ENCODE measurements at places on chromosomes 2 and 18. TPM values are rescaled to one million over a fixed set of nuclear protein-coding genes. Genes with fewer than 3 reads are reported as not detected.
A peak's percentile ranks its signal among the peaks of the same experiment; 100 is the strongest.

The SERPINB12 gene
- total RNA-seq, result not detected

The TBR1 gene
- total RNA-seq, result not detected

GRCh38 chr18:7452331-7452730, 114.8 kb upstream of the PTPRM start:
- no peak overlapping the region for H3K27ac ChIP-seq
- H3K36me3 ChIP-seq, result no peaks in the 10 kb centered on the region
- H3K4me3 ChIP-seq, result no peak overlapping the region

- no peaks in the 10 kb centered on the region for H3K27me3 ChIP-seq
- DNase-seq, result no peak
- H3K27ac ChIP-seq, result no peak overlapping the region
- H3K4me3 ChIP-seq, result no peak overlapping the region
These were observed 38.1 kb upstream of the SOCS6 start for GRCh38 chr18:70250781-70251180.

- no peak for DNase-seq
- peaks cover 15% of the 10 kb centered on the region for H3K4me1 ChIP-seq
- H3K4me3 ChIP-seq, result no peak overlapping the region
- H3K36me3 ChIP-seq, result peaks cover 5% of the 10 kb centered on the region
These were observed 391.6 kb downstream of the NBAS start for GRCh38 chr2:15169326-15170069.

DNA sequence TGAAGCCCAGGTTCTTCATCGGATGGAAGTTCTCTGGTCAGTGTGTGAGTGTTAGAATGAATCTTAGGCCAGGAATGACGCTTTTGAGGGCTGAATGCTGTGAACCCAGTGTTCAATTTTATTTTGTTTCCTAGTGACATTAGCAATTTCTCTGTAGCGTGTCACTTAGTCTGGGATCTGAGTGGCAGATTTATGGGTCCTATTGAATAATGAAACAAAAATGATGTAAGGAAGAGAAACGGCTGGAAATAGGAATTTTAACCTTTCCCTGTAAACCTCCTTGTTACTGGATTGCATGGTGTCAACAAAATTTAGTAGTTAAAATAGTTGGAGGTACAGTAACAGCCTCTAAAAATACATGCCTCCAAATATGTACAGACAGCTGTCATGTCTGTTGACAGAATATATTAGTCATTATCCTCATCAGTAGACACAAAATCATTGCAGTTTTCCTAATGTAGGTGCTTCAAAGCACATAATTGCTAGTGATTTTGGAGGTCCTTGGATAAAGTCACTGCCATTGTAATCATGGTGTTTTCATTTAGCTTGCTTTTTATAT, 223.8 kb upstream of the SPRED2 start:
- H3K27me3 ChIP-seq, result peaks cover 71% of the 10 kb centered on the region
- H3K27ac ChIP-seq, result peak overlapping the region; percentile 59
- peaks cover 44% of the 10 kb centered on the region for H3K4me1 ChIP-seq
- no peaks in the 10 kb centered on the region for H3K36me3 ChIP-seq
- DNase-seq, result no peak

The CFC1 gene
- 27.7 TPM for total RNA-seq

DNA sequence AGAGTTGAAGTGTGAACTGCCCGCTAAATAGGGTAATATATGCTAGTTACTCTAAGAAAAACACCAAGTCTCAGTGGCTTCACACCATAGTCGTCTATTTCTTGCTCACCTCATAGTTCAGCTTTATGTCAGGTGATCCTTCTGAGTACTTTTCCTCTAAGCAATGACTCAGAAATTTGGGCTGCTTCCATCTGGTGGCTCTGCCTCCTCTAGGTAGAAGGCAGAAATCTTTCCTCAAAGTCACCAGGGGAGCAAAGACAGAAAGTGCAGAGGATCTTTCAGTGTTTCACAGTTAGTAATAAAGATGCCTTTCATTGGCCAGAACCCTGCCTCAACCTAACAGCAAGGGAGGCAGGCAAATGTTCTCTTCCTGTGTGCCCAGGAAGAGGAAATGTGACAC, 17.3 kb downstream of the CDH20 start:
- DNase-seq, result no peak
- no peaks in the 10 kb centered on the region for H3K27me3 ChIP-seq
- H3K4me1 ChIP-seq, result no peaks in the 10 kb centered on the region
- no peak overlapping the region for H3K27ac ChIP-seq
- H3K4me3 ChIP-seq, result no peak overlapping the region

DNA sequence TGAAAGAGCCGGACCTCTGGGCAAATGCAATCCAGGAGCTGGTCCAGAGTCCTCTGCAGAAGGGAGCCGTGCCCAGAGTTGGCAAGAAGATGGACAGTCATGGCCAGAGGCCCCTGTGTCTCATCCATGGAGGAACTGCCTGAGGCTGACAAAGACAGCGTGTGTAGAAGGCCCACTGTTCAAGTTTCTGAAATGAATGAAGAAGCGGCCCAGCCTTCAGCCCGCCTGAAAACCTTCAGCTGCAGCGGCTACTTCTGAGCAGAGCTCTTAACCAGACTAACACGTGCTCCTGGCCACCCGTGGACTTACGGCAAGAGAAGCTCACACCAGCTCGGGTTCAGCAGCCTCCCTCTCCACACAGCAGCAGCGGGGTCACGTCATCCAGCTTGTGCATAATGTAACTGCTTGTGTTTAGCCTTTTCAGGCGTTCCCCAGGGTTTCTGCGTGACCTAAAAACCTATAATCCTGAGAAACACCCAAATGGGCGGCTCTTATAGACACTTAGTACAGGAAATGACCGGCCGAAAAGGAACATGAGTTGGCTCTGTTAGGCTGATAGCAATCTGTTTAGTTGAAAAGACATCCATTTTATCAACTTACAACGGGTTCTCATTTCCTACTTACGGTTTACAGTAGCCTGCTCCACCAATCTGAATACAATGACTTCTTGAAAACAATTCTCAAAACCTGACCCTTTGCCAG, at the start of gene FAM124B:
TSS of gene FAM124B (minus strand) at position 467 of the 702 bp plus-strand sequence. CDS start at position 128, 339 bp downstream.
- DNase-seq, result no peak
- no peaks in the 10 kb centered on the region for H3K27me3 ChIP-seq
- H3K36me3 ChIP-seq, result no peaks in the 10 kb centered on the region
- no peaks in the 10 kb centered on the region for H3K4me1 ChIP-seq
- H3K27ac ChIP-seq, result no peak within 1 kb of the TSS
- H3K4me3 ChIP-seq, result no peak within 1 kb of the TSS

The DYNAP gene
- not detected for total RNA-seq

The KCNE4 gene
- 0.72 TPM for total RNA-seq

- no peaks in the 10 kb centered on the region for H3K36me3 ChIP-seq
- peaks cover 14% of the 10 kb centered on the region for H3K27me3 ChIP-seq
- no peak overlapping the region for H3K27ac ChIP-seq
- H3K4me1 ChIP-seq, result no peaks in the 10 kb centered on the region
- DNase-seq, result no peak
These were observed 59.9 kb upstream of the TGFA start for GRCh38 chr2:70613521-70613920.

GRCh38 chr2:190455358-190456095, 47.4 kb downstream of the MFSD6 start:
- no peak overlapping the region for H3K27ac ChIP-seq
- H3K4me3 ChIP-seq, result no peak overlapping the region
- H3K36me3 ChIP-seq, result peaks cover 4% of the 10 kb centered on the region

DNA sequence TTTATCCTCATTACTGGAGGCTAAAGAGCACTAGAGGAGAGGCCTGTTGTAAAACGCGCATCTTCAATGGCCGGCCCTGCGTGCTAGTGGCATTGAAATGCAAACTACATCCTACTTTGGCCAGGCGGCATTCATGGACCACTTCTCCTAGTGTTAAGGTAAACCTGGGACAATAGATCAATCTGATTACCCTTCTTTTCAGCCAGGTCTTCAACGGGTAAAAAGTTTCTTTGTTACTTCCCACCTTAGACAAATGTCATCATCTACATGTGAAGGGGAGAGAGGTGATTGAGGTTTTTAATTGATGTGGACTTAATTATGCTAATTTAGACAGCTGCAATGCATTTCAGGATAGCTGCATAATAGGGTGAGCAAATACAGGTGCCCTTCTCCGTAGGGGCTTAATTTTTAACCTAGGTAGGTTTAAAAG, 628.0 kb downstream of the ZEB2 start:
- no peak overlapping the region for H3K27ac ChIP-seq
- DNase-seq, result no peak
- H3K4me1 ChIP-seq, result peaks cover 13% of the 10 kb centered on the region
- H3K36me3 ChIP-seq, result no peaks in the 10 kb centered on the region
- H3K4me3 ChIP-seq, result no peak overlapping the region

GRCh38 chr2:241312082-241312481, 3.4 kb downstream of the HDLBP start:
- H3K36me3 ChIP-seq, result peaks cover 1% of the 10 kb centered on the region
- H3K4me1 ChIP-seq, result peaks cover 24% of the 10 kb centered on the region
- no peak overlapping the region for H3K27ac ChIP-seq
- no peaks in the 10 kb centered on the region for H3K27me3 ChIP-seq
- H3K4me3 ChIP-seq, result no peak overlapping the region

DNA sequence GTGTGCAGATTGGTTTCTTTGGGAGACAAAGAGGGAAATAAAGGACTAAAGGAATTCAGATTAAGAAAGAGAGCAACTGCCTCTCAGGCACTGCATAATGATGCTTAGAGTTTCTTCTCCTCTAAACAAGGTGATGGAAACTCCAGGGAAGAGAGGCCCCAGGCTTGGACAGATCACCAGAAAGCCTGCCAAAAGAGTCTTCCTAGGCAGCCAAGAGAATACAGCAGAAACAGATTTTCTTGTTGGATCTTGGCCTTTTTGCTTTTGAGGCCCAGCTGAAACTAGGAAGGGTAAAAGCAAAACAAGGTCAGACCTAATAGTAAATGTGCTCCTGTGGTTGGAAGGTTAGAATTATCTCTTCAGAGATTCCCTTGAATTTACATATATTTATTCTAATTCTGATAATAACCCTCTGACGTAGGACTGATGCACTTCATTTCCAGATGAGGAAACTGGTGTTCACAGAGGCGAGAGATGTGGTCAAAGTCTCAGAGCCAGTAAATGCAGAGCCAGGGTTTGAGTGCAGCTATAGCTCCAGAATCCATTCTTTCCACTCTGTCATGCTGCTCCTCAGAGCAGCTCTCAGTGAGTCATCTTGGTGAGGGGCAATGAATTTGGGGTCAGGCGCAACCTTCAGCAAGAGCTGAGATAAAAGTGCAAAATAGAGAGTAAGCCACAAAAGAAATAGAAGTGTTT, 142.3 kb upstream of the FBXO11 start:
- no peak overlapping the region for H3K4me3 ChIP-seq
- H3K27ac ChIP-seq, result no peak overlapping the region
- no peaks in the 10 kb centered on the region for H3K4me1 ChIP-seq
- no peaks in the 10 kb centered on the region for H3K27me3 ChIP-seq
- H3K36me3 ChIP-seq, result no peaks in the 10 kb centered on the region
- no peak for DNase-seq

DNA sequence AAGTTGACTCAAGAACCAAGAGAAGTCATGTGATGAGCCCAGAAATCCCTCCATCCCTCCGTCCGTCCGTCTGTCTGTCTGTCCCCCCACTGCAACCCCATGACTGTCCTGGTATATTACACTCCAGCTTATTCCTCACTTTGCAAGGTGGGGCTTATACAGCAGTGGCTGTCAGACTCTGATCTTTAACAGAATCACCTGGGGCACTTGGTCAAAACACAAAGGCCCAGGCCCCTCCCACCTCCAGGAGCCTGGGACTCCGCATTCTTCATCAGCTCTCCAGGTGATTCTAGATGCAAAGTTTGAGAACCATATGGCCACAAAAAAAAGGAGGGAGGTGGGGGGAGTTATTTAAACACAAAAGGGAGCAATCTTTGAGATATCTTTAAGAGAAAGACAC, 61.4 kb downstream of the MYO5B start:
- peaks cover 36% of the 10 kb centered on the region for H3K4me1 ChIP-seq
- H3K36me3 ChIP-seq, result no peaks in the 10 kb centered on the region
- DNase-seq, result no peak
- H3K27ac ChIP-seq, result peak overlapping the region; percentile 35
- H3K27me3 ChIP-seq, result no peaks in the 10 kb centered on the region

All from progenitor cell of endocrine pancreas (in vitro differentiated cells).